ENCODE measurements at places on chromosomes 1 and 21.

- DNase-seq: no peak
Measured at GRCh38 chr1:62433861-62434617, 2.8 kb upstream of the USP1 start.

- DNase-seq: no peak
Measured at GRCh38 chr1:162292422-162292849, 84.2 kb downstream of the SPATA46 start.

GRCh38 chr1:160534823-160535605 is 12.0 kb upstream of the SLAMF6 start:
- no peak for DNase-seq

- DNase-seq: no peak
Measured at GRCh38 chr1:32073299-32074229, 825 bp downstream of the TMEM39B start.

DNA sequence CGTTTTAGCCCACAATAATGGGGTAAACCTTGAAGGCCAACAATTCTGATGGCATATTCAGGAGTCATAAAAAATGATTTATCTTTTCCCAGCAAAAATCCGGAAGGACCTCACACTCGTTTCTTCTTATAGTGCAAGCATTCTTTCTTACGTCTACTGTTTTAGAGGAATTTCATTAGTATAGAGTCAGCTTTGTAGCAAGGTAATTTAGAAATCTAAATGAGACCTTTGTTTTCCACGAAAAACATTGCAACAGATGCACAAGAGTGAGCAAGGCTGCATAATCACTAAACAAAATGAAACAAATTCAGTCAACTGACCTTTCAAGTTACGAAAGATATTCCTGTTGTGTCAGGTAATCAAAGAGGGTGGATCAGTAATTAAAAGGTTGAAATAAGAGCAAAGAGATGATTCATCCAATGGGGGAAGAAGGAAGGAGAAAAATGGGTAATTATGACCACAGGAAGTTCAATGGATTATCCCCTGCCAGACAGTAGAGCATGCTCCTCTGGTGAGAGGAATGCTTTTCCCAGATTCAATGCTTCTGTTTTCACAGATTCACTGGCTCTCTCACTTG is 560 bp upstream of the CSDE1 start:
- peak; percentile 21 for DNase-seq

DNA sequence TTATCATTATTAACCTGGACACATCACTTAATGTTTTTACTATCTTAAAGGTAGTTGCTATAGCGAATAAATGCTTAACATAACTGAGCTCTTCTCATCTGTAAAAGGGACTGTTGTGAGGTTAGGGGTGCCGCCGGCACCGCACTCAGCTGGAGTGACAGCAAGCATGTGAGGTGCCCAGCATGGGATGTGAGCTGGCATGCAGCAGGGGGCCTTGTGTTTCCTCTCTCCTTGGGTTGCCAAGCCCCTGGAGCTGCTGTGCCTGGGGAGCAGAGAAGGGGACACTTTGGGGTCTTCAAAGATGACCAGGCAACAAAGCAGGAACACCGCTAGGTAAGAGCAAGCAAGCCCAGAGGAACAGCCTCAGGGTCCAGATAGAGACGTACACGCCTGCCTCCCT is 2.1 kb upstream of the ZC3H12A start:
- no peak for DNase-seq

Measured in LoVo (cell line).